ENCODE measurements at places on chromosomes 7 and 10.

- no peak for DNase-seq
- peaks cover 71% of the 10 kb centered on the region for H3K4me1 ChIP-seq
- no peaks in the 10 kb centered on the region for H3K27me3 ChIP-seq
Measured at GRCh38 chr10:3806603-3807002, 21.6 kb upstream of the KLF6 start.

DNA sequence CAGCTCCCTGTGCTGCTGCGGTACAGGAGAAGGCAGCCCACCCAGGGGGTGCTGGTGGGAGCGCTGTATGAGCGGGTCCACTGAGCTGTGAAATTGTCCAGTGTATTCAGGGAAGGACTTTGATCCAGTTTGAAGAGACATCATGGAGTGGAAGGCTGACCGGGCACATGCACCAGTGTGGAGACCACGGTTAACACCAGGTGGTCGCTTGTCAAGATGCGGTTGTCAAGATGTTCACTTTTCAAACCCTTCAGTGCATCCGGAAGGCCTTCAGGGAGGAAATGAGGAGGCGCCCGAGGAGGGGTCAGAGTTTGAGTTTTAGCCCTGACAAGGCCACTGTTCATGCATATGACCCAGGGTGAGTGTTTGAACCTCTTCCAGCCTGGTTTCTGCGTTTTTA is 6.1 kb downstream of the DOCK1 start:
- no peaks in the 10 kb centered on the region for H3K27me3 ChIP-seq
- H3K4me1 ChIP-seq: no peaks in the 10 kb centered on the region
- H3K4me3 ChIP-seq: no peak overlapping the region
- DNase-seq: no peak
- no peaks in the 10 kb centered on the region for H3K36me3 ChIP-seq
- H3K27ac ChIP-seq: no peak overlapping the region

DNA sequence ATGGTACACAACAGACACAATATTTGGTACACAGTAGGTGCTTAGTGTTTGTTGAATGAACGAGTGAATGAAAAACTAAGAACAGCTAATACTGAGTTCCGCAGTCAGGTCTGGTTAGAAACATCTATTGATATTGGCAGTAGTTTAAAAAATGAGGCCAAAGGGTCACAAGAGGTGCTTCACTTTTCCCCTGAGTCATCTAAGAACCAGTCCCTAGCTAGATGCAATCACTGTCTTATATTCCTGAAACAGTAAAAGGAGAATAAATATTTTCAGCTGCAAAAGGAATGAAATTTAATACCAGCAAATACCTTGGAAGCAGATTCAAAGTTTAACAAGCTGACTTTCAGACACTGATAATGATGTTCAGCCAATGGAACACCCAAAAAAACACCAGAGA is 54.5 kb downstream of the SCRN1 start:
- H3K27me3 ChIP-seq: no peaks in the 10 kb centered on the region
- H3K36me3 ChIP-seq: peaks cover 41% of the 10 kb centered on the region
- no peak overlapping the region for H3K27ac ChIP-seq
- DNase-seq: no peak

DNA sequence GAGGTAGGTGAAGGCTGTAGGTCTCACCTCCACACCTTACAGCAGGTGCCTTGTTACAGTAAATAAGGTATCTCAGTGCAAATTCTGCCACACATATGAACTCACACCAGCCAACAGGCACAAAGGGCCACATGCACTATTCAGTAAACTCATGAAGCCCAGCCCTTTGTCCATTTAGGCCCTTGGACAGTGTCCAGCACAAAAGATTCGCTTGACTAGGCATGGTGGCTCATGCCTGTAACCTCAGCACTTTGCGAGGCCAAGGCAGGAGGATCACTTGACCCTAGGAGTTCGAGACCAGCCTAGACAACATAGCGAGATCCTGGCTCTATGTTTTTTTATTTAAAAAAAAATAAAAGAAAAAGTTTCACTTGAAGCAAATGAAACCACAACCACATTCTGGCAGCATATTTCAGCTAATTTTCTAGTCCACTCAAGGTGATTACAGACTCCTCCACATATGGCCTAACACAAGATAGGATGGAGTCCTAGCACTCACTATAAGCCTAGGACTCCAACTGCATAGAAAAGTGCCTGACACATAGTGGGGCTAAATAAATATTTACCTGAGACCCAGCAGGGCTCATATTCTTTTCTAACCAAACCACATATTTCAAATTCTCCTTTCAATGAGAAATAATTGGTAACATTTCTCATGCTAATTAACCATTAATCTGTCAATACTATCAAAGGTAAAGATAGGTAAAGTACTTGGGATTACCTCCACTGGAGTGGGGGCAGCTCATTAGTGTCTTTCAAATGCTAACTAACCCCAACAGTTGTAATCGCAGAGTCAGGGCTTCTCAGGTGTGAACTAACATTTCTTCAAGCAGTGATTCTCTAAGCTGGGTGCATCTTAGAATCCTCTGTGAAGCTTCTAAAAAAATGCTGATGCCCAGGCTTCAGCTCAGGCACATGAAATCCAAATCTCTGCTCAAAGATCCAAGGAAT is 4.5 kb upstream of the ANKRD1 start:
- H3K27ac ChIP-seq: no peak overlapping the region
- no peak for DNase-seq
- H3K36me3 ChIP-seq: no peaks in the 10 kb centered on the region
- H3K4me3 ChIP-seq: no peak overlapping the region
- H3K27me3 ChIP-seq: no peaks in the 10 kb centered on the region

GRCh38 chr7:50336894-50337703 is 32.6 kb downstream of the IKZF1 start:
- H3K4me3 ChIP-seq: no peak overlapping the region
- H3K36me3 ChIP-seq: no peaks in the 10 kb centered on the region
- no peak for DNase-seq
- H3K27ac ChIP-seq: no peak overlapping the region

- no peaks in the 10 kb centered on the region for H3K36me3 ChIP-seq
- DNase-seq: no peak
- no peaks in the 10 kb centered on the region for H3K27me3 ChIP-seq
Measured at GRCh38 chr7:70674571-70675010, 457.4 kb upstream of the GALNT17 start.

DNA sequence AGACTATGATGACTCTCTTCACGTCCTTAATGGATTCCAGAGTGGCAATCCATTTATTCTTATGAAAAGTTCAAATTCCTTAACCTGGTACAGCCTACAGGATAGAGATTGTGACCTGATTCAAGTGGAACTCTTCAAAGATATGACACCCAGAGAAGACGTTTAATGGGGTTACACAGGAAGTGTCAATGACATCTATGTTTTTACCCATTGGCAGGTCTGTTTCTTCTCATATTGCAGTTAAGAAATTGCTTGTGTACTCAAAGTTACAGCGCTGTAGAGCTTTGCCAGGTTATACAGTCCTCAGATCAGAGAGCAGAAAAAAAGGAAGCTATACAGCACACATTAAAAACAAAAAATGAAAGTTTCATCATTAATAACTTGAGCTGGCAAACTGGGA is 367.4 kb downstream of the THSD7A start:
- no peak overlapping the region for H3K27ac ChIP-seq
- H3K4me3 ChIP-seq: no peak overlapping the region
- peaks cover 36% of the 10 kb centered on the region for H3K4me1 ChIP-seq
- no peaks in the 10 kb centered on the region for H3K36me3 ChIP-seq

Measured in A673 (cell line).